ENCODE measurements at places on chromosomes 3 and 15. TPM values are rescaled to one million over a fixed set of nuclear protein-coding genes. Genes with fewer than 3 reads are reported as not detected.

Gene CIB2
- total RNA-seq: 6.2 TPM

Gene ATP13A5
- total RNA-seq: not detected

DNA sequence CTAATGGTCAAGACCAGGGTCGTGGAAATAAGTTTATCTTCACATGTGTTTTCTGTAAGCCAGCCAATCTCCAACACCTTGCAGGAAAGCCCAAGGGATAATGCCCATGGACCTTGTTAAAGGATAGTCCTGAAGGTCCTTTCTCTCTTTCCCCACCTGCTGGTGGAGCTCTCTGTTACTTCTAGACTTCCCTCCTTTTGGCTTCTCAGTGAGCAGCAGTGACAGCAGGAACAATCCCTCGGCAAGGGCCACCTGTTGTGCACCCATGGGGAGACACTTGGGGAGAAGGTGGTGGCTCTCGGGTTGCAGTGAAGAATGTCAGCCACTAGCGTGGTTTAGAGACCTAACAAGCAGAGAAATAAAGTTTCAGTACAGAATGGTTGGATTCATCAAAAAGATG, 84.0 kb upstream of the OSBPL11 start:
- no peak for DNase-seq

DNA sequence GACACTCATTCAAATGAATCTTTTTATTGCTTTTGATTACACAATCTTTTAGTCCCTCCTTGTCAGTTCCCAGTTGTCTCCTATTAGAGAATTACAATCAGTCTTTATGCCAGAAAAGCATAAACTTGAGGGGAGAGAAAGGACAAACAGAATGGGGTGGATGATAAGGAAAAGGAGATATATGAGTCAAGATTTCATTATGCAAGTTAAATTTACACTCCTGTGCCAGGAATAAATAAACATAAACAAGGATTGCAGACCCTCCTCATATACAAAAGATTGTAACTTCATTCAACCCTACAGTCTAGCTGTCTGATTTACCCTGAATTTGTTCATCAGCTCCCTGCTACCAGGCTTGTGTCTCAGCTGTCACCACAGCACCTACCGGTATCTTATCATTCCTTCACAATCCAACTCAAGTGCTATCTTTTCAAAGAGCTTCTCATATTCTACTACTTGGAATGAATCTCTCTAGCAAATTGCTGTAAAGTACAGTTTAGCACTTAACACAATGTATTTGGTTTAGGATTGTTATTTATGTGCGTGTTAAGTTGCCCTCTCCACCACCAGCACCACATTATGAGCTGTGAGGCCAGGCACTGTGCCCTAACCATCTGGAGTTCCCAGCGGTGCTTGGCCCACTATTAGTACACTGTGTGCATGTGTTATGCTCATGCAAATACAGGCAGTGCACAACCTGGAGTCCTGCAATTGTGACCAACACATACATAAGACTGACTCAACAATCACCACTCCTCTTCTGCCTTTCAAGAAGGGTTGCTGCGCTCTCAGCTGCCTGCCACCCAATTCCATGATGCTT, 504.1 kb downstream of the TBL1XR1 start:
- no peak for DNase-seq

- DNase-seq: peak; percentile 47
Measured at GRCh38 chr3:98172621-98173020, 6.1 kb downstream of the OR5H15 start.

- DNase-seq: no peak
Measured at GRCh38 chr3:20141316-20141715, 44.7 kb downstream of the SGO1 start.

DNA sequence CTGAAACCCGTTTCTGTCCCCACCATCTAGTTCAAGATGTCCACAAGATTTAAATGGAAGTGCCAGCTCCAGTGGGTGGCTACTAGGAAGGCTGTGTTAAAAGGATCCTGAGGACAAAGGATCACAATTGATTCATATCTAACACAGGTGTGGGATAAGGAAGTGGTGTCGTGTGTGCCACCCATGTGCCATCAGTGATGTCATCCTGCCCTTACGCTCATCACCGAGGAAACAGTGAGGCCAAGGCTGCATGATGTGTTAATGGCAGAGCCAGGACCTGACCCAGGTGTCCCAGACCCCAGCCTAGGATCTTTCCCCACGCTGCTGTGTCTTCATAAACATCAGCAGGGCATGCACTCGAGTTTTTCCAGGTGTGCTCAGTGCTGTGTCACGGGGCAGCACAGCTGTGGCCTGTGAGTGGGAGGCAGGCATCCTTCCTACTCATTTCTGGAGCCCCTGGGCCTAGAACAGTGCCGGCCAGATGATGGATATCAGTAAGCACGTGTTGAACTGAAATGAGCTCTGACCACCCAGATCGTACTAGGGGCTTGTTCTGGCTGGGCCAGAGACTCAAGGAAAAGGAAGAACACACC, 10.6 kb upstream of the TGM5 start:
- no peak for DNase-seq

DNA sequence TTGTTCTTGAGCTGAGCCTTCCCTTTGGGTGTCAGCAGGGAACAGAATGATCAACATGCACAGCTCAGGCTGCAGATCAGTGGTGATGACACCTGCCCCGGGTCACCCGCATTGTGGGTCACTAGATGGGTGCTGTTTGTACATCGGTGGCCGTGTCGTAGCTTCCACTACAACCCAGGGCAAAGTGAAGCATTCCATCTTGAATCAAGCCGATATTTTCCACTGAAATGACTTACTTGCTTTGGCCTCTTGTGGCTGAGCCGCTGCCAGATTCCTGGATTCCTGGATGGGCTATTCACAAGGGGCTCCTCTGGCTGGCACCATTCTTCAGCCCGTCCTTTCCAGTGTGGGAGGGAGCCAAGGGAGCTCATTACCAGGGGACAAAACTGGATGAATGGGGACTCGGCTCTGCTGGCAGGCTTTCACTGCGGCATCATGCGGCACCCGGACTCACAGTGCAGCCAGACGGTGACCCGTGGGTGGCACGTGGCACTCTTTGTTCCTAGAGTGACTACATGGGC, 65.6 kb downstream of the SLCO3A1 start:
- no peak for DNase-seq

DNA sequence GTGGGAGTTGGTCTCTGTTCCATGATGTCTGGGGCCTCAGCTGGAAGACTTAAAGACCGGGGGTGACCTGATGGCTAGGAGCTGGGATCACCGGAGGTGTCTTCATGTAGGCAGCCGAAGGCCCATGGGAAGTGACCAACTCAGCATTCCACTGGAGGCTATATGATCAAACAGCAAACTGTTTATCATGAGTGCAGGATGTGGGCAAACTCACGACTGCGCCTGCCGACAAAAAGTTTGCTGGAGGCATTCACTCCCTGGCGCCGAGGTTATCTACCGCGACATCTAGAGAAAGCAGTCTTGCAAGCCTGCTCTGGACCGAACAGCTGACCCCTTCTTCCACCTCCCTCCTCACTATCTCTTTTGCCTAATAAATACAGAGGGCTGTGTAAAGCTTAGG, 62.7 kb upstream of the NR2C2 start:
- DNase-seq: peak; percentile 94
